ENCODE measurements at places on chromosomes 11 and 22.
A peak's percentile ranks its signal among the peaks of the same experiment; 100 is the strongest.

DNA sequence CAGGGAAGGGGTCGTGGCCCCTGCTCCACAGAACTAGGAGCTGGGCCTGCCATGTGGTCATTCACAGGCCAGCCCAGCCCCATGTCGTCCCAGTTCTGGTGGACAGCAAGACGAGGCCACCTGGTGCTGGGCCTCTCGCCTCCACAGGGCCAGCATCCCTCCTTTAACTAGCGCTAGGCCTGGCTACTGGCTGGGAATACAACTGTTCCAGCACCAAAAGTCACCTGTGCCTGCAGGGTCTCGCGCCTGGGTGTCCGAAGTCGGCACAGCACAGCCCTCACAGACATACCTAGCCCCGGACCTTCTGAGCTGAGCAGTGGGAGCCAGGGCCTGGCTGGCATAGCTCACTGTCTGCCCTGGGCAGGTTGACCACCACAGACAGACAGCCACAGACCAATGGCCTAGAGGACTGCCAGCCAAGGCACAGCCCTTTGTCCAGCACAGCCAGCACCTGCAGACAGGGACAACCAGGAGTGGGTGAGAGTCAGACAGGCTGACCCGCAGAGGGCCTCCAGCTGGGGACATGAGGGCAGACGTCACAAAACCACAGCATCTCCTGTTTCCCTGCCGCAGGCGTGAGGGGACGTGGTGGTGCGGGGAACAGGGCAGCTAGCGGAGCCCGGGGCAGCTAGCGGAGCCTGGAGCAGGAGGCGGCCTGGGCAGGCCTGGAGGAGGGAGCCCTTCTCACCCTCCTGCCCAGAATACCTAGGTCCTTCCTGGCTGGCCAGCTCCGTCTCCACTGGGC, 27.2 kb upstream of the TH start:
- no peak for DNase-seq

GRCh38 chr11:22194306-22194705, 1.4 kb downstream of the ANO5 start:
- no peak for DNase-seq

DNA sequence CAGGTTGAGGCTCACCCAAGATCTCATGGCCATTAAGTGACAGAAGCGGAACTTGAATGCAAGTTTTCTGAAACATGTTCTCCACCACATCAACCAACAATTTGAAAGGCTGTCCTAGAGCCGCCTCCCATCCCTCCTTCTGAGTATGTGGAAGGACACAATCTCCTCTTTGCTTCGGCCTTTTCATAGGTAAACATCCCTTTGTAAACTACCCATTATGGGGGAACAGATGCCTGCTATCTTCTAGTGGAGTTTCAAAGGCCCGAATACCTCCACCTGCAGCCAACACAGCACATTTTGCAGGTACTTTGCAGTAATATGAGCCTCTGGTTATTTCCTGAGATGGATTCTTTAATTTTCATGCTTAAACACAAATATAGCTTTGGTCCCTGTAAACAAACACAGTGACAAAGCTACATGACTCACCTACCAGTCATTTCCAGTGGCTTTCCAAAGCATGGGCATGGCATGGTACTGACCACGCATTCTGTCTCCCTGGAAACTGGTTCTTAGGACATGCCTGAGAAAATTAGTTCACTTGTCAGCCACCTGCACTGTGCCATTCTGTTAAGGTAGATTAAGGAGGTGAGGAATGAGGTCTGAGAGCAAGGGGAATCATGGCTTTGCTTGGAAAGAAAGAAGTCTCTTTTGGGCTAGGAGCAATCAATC, 60.2 kb downstream of the EHF start:
- peak; percentile 16 for DNase-seq

- DNase-seq, result no peak
Observed at GRCh38 chr22:28426346-28427132, 253.1 kb downstream of the TTC28 start.

- DNase-seq, result no peak
Observed at GRCh38 chr11:45580399-45580798, 85.0 kb downstream of the CHST1 start.

GRCh38 chr22:45329530-45329936, 19.8 kb downstream of the FAM118A start:
- no peak for DNase-seq

- DNase-seq, result no peak
Observed at GRCh38 chr11:73259406-73260126, 12.6 kb upstream of the P2RY6 start.

DNA sequence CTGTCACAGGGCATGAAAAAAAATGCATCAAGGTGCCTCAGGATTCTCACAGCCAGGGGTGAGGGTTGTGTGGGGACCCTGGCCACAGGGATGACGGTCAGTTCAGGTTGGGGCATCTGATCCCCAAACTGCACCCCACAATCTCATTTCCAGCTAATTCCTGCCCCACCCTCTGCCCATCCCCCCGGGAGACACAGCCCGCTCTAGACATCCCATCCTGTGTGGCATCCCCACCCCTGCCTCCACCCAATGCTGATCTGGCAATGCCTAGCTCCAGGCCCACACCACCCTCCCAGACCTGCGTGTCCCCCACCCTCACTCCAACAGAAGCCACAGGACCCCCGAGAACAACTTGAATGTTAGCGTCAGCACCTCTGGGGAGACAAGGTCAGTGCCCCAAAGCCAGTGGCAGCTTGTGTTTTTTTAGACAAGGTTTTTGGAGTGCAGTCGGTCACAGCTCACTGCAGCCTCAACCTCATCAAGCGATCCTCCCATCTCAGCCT, 25.3 kb downstream of the TSPAN4 start:
- DNase-seq, result no peak

GRCh38 chr11:110711448-110711775, 825 bp downstream of the ARHGAP20 start:
- no peak for DNase-seq

DNA sequence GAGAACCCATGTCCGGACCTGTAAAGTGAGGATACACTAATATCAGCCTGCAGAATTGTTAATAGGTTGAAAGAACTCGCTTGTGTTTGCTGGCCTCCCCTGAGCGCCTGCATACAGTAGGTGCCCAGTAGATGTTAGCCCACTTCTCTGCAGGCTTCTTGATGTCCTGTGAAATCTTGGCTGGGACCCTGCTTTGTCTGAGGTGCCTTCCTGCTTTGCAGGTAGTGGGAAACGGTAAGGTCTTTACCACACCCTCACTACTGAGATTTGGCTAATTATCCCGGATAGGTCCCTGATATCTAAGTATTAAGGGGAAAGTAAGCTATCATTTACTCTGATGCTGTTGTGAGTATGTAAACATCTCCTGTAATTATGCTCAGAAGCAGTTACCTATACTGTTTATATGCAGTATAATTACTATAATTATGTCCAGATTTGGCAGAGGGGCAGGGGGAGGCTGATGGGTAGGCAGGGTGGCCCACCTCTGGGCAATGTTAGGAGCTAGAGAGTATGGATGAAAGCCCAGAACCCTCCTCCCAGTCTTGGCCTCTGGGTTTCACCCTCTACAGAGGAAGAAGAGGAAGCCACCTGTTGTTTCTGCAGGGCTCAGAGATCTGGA, 1.2 kb upstream of the ARRB1 start:
- no peak for DNase-seq

DNA sequence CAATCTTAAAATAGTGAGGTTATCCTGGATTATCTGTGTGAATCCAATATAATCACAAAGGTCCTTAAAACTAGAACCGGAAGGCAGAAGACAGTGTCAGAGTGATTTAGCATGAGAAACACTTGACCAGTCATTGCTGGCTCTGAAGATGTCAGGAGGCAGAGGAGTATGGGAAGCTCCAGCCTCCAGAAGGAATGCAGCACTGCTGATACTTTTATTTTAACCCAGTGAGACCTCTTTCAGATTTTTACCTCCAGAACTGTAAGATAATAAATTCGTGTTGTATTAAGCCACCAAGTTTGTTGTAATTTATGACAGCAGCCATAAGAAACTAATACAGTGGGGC, 134.4 kb upstream of the ZC3H12C start:
- DNase-seq, result no peak

GRCh38 chr11:95435628-95436353, 204.8 kb upstream of the SESN3 start:
- no peak for DNase-seq

GRCh38 chr11:82747471-82747870, 13.8 kb upstream of the FAM181B start:
- DNase-seq, result no peak

- DNase-seq, result no peak
Observed at GRCh38 chr11:8266246-8267241, 2.9 kb upstream of the LMO1 start.

- DNase-seq, result no peak
Observed at GRCh38 chr22:37804352-37804880, 3.3 kb upstream of the GCAT start.

- no peak for DNase-seq
Observed at GRCh38 chr11:95589893-95590612, 199.5 kb downstream of the FAM76B start.

- no peak for DNase-seq
Observed at GRCh38 chr11:76269661-76270261, 63.5 kb upstream of the WNT11 start.

GRCh38 chr11:1218788-1219445, 3.9 kb upstream of the MUC5B start:
- DNase-seq, result no peak

DNA sequence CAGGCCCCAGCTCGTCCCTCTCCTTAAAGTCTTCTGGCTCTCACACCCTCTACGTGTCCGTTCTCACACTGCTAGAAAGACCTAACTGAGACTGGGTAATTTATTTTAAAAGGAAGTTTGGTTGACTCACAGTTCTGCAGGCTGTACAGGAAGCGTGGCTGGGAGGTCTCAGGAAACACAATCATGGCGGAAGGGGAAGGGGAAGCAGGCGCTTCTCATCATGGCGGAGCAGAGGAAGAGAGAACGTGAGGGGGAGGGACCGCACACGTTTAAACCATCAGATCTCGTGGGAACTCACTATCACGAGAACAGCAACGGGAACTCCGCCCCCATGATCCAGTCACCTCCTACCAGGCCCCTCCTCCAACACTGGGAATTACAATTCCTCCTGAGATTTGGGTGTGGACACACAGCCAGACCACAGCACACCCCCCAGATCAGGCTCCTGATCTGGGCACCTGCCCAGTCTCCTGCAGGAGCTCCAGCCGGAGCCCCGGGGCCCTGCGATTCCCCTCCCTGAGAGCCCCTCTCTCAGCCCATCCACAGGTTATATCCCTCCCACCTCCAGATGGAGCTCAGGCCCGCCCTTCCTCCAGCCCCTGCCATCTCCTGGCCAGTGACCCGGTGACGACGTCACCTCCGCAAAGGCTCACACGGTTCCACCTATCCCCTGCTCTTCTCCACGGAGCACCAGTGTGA, 170.2 kb downstream of the BRD1 start:
- no peak for DNase-seq

DNA sequence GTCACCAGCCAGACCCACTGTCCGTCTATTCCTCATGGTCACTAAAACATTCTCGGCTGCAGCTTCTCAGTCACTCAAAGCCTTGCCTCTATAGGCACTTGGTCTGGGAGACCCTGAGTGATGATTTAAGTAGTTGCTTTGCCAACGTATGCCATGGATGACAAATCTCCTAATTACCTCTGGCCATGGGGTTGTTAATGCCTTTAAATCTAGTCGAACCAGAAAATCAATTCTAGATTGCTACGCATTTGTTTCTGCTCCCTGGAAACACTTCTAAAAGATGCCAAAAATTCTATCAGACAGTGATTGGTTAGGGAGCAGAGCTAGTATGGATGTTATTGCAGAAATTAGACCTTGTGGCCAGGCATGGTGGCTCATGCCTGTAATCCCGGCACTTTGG, 57.0 kb upstream of the RTL6 start:
- DNase-seq, result no peak

DNA sequence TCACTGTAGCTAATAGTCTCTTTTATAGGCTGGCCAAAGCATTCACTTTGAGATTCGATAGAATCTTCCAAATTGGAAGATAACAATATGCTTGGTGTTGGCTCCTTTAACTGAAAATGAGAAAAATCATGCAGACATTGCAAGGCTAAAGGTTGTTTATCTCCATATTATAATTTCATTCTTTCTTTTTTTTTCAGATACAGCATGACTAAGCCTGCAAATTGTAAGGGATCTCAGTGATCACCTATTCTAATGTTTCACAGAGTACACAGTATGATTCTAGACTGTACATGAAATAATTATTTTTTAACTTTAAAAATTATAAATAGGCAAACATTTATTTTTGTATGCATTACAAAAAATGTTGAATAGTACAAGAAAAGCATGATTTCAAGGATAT, 451.7 kb upstream of the DDI1 start:
- no peak for DNase-seq

DNA sequence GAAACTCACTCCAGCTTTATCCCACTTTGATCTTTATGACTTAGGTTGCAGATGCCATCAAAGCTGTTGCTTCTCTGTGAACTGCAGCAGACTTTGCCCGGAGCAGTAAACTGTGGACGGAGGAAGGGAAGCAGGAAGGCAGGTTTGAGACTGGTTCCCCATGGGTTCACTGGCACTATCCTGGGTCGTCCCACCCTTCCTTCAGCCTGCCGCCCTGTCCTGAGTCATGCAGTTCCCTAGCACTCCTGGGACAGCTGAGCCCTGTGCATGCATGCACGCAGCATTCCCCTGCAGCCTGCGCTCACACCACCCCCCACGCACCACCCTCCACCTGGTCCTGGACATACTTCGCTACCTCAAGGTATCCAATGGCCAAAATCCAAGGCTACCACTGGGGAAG, 23.5 kb upstream of the P2RY2 start:
- DNase-seq, result no peak

DNA sequence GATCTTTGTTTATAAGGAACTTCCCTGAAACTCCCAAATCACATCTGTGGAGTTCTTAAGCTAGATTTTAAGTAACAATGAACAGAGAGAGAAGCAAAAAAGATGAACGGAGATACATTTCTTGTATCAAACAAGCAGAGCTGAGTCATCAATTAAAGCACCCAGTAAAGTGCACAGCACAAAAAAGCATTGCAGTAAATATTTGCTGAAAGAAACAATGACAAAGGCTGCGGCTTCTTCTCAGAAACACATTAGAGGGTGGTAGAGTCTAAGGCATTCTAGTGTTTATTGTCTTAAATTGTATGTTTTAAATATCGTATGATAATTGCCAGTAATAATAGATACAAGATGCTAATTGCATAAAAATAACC, 941.6 kb upstream of the CHORDC1 start:
- no peak for DNase-seq

GRCh38 chr11:2472428-2473186, 27.8 kb downstream of the KCNQ1 start:
- DNase-seq, result no peak

DNA sequence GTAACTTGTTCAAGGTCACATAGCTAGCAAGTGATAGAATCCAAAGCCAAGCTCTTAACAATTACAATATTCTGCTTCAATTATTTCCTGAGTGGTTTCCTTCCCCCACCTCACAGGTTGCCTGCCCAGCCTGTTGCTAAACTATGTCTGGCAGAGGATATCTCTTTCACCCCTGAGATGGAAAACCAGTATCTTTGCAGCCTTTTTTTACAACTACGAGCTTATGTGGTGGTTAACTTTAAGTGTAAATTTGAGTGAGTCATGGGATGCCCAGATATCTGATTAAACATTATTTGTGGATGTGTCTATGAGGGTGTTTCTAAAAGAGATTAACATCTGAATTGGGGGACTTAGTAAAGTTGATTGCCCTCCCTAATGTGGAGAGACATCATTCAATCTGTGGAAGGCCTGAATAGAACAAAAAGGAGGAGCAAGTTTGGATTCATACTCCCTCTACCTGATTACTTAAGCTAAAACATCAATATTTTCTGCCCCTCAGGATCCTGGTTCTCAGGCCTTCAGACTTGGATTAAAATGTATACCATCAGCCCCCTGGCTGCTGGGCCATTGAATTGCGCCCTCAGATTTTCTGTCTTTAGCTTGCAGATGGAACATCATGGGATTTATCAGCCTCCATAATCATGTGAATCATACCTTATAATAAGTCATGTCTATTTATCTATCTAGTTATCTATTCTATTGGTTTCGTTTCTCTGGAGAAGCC, 911.9 kb downstream of the METTL15 start:
- no peak for DNase-seq

Measured in H54 (cell line).